ENCODE measurements at places on chromosomes 6 and 20.

GRCh38 chr20:35630636-35631035 lies 15.0 kb downstream of the SPAG4 start:
- DNase-seq: no peak

GRCh38 chr6:152750694-152751093 lies at the start of gene VIP:
Gene VIP (plus strand): TSS chr6:152750797. CDS start chr6:152752178, 1,381 bp downstream.
- DNase-seq: no peak

DNA sequence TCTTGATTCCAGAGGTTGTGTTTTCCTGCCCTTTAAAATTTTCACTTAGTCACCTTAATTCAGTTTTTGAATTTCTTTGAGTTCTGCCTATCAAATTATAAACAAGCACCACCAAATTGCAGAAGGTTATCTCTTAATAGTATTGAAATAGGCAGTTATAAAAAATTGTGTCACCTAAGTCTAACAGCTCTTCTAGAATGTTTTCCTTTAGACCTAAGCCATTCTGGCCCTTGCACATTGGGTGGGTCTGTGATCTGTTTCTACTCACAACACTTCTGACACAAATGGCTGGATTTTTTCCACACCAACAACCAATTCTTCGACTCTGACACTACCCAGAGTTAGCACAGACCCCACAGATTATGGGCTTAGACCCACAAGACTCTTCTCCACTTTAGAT lies 101.9 kb downstream of the CARMIL1 start:
- DNase-seq: no peak

GRCh38 chr6:106421496-106421895 lies 61.0 kb downstream of the CRYBG1 start:
- DNase-seq: no peak

DNA sequence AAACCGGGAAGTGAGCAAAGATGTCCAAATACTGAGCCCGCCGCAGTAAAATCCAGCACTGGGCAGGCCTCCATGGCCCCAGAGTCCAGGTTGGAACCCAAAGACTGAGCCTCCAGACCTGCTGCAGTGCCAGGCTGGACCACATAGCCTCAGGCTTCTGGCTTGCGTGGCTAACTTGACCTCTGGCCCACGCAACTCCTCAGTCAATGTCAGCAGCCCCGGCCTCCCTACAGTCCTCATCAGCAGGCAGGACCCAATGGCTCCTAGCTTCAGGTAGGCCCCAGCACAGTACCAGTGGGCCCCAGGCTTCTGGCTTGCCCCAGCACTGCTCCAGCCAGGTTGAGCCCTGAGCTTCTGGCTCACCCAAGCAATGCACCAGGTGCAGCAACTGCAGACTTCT lies 245.1 kb upstream of the AFDN start:
- no peak for DNase-seq

DNA sequence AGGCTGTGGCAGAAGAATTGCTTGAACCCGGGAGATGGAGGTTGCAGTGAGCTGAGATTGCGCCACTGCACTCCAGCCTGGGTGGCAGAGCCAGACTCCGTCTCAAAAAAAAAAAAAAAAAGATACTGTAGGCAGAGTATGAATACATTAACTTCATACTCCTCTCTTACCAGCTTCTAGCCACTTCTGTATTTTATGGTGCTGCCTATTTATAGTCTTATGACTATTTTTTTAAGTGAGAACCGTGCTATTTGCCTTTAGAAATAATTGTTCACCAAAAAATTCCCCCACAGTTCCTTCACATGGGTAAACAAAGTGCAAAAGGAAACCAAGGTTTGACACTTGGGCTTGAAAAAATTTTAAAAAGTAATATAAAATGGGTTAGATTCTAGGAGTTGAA lies 1.5 kb upstream of the SNRNP48 start:
- no peak for DNase-seq

DNA sequence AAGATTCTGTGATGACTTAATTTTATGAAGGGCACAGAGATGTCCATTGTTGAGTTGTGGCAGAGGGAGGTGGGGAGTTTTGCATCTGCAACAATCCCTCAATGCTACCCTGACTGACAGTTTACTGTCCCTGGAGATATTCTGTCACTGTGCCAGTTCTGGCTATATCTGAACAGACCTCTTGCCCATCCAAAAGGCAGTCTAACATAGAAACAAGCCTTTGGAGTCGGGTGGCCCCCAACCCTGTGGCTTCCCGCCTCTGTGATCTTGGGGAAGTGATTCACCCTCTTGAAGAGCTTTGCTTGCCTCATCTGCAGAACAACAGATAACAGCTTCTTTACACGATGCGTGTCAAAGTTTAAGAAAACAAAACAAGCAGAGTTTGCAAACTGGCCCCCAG lies 3.8 kb upstream of the E2F1 start:
- DNase-seq: peak; percentile 83

DNA sequence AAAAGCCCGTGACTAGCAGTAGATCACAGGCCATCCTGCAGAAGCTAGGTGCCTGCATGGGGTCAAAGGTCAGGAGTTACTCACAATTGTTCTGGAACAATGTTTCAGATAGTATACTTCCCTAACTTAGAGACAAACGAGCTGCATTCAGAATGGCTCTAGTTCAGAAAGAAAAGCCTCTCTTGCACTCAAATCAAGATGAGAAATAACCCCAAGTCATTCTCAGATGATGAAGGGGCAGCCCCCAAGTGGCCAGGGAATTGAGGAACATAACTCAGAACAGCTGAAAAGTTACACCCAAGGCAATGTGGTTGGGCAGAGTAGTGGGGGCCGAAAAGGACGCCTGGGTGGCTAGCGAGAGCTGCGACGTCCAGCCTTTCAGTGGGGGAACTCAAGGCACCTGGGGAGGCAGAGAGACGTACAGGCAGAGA lies 27.8 kb downstream of the FYN start:
- DNase-seq: no peak

- DNase-seq: no peak
Measured at GRCh38 chr20:17873410-17874270, 95.0 kb downstream of the SNX5 start.

- no peak for DNase-seq
Measured at GRCh38 chr6:45772886-45773495, 242.7 kb downstream of the CLIC5 start.

- DNase-seq: peak; percentile 86
Measured at GRCh38 chr20:1434571-1435336, 31.9 kb downstream of the NSFL1C start.

Data from activated naive CD4-positive, alpha-beta T cell treated with anti-CD3 and anti-CD28 coated beads for 36 hours (primary cell).